EH (cell line): ENCODE measurements at places on chromosomes 4 and X.
A peak's percentile ranks its signal among the peaks of the same experiment; 100 is the strongest.

GRCh38 chr4:40721730-40722171, 28.0 kb upstream of the NSUN7 start:
- peak; percentile 11 for DNase-seq

DNA sequence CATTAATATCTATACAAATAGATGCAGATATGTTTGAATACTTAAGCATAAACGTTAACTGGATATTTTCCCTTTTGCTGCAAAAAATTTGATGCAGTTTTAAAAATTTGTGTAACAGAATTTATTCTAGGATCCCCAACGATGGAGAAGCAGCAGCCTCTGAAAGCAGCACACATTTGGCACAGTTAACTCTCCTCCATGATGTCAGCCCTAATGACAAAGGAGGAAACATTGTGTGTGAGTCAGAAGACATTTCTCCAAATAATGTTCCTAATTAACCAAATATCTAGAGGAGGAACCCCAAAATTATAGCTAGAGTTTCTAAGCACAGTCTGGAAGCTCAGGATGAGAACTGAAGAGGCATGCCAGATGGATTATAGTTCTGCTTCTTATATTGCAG, 281.9 kb upstream of the MAD2L1 start:
- DNase-seq = no peak

DNA sequence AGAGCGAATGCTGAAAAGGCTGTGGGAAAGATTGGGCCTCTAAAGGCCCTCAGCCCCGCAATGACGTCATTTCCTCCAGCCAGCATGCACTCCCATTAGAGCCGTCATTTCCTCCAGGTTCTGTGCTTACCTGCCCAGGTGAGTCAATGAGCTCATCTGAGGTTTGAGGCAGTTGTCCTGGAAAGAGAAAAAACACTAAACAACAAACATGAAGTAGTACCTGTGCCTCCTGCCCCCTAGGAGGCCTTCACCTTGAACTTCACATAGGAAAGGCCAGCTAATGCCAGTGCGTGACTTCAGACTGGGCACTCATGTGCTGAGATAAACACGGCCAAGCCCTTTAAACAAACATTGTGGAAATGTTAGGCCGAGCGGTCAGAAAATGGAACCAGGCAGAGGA, 55.9 kb downstream of the FHDC1 start:
- no peak for DNase-seq

GRCh38 chr4:80566203-80566872, 230.8 kb downstream of the CFAP299 start:
- peak; percentile 5 for DNase-seq

- DNase-seq = peak; percentile 46
Observed at GRCh38 chr4:20395160-20395773, 143.6 kb downstream of the SLIT2 start.

DNA sequence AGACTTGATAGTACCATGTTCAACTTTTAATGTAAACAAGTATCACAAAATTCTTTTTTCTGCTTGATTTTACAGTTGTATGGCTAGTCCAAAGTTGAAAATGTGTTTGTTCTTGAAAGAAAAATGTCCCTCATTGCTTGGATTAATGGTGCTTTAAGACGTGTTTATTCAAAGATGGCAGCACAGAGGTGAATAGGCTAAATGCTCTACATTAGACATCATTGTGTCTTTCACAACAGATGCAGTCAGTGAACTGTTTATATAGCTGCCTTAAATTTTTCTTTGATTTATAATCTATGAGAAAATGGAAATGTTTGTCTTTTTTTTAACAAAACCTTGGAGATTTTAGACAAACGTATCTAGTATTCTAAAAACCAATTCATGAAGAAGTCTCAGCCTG, 137.3 kb downstream of the BMPR1B start:
- no peak for DNase-seq

GRCh38 chr4:41456559-41457101, 81.3 kb upstream of the LIMCH1 start:
- no peak for DNase-seq

DNA sequence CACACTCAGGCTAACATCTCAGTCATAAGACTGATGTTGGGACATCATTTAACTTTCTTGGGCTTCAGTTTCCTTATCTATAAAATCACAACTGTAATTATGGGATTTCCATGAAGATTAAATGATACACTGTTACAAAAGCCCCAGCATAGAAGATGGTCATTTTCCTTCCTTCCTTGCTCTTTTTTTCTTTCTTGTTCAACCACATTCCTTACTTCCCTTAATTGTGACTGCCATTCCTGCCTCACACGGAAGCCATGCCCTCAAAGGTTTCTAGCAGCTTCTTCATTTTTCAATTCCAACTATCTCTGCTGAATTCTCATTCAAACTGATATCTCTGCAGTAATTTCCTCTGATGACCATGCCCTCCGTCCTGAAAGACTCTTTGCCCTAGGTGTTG, 311.8 kb downstream of the PPP3CA start:
- no peak for DNase-seq

GRCh38 chr4:52946855-52947254, 84.7 kb downstream of the RASL11B start:
- no peak for DNase-seq

DNA sequence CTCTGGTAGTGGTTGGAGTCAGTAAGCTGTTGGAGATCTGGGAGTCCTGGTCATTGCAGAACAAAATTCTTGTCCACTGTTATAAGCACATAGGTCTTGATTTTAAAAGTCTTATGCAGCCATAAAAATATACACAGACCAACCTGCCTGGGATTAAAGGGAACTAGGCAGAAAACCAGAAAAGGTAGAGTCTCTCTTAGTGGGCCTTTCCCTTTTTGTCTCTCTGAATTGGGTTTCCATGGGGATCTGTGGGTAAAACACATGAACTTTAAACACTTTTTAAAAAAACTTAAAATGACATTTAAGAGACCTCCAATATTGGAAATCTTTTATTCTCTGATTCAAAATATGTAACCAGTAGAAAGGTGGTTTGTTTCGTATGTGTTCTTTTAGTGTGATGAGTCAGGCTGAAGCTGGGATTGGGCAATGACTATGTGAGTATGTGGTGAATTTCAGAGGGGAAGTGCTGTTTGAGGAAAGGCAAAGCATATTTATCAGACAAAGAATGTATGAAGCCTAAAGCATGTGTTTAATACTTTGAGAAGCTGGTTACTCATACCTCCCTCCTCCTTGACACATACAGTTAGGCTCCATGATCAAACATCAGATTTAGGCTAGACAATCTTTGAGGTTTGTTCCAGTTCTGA, 29.6 kb downstream of the SLC16A2 start:
- DNase-seq = peak; percentile 92

DNA sequence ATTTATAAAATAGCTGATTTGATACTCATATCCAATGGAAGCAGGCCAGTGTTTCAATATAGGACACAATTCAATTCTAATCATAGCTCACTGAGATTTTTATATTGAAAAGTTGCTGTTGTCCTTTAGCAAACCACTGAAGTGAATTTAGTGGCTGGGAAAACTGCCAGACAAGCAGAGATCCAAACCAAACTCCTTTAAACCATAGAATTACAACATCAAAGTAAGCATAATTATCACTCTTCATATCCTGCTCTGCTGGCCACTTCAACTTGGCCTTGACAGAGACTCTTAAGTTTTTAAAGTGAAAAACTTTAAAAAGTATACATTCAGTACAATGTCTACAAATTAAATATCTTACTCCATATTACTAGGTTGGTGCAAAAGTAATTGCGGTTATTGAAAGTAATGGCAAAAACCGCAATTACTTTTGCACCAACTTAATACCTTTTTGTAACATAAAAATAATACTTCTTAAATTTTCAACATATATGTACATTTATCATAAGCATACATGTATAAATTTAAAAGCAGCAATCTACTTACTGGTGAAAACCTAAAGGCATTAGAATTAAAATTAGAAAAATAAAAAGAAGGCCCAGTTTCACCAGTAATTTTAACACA, 433.0 kb downstream of the PCDH10 start:
- peak; percentile 38 for DNase-seq

DNA sequence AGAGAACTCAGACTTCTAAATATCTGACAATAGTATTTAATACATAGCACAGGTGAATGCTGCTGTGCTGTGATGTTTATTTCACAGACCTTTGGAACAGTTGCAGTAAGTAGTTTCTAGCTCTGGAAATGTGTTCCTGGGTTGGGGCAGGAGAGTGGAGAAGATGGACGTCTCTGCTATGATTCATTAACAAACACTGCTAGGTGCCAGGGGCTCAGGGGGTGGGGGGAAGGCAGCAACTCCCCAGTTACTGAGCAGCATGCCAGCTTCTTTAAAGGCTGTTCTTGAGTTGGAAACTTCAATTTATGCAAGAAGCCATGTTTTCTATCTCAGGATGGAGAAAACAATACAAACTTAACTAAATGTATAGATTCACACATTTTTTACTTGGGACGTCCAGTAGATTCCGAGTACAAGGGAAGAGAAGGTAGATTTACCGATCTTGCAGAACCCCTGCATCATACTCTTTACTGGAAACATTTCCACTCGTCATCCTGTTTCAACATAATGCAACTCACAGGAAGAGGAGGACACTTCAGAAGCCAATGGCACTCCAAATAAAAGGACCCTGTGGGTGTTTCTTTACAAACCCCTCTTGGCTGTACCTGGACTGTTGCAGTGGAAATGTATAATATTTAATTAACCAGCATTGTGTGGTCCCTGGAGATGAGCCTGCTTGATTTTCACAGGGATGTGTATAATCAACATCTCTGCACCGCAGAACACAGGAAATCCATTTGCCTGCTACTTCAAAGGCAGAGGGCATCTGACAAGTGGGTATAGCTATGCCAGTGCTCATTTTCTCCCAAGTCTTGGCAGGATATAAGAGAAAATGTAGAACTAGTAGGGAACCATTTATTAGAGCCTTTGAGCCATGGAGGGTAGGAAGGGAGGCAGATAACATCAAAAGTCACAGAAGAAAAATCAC, 171.4 kb downstream of the SH3KBP1 start:
- no peak for DNase-seq

DNA sequence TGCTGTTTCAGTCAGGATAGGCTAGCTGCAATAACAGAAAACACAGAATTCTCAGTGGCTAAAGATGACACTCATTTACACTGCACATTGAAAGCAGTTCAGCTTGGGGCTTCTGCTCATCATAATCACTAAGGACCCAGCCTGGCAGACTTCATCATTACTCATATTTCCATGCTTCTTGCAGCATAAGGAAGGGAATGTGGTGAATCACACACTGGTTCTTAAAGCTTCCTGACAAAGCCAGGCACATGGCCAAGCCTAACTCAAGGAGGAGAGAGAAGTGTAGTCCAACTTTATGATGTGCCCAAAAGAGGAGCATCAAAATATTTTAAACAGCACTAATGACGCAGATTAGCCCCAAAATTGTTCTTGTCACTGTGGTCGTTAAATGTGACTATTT, 186.5 kb downstream of the BANK1 start:
- DNase-seq = peak; percentile 99

- DNase-seq = no peak
Observed at GRCh38 chr4:5629542-5629941, 78.8 kb downstream of the EVC2 start.

GRCh38 chrX:71622032-71622575, 3.8 kb upstream of the CXCR3 start:
- no peak for DNase-seq

DNA sequence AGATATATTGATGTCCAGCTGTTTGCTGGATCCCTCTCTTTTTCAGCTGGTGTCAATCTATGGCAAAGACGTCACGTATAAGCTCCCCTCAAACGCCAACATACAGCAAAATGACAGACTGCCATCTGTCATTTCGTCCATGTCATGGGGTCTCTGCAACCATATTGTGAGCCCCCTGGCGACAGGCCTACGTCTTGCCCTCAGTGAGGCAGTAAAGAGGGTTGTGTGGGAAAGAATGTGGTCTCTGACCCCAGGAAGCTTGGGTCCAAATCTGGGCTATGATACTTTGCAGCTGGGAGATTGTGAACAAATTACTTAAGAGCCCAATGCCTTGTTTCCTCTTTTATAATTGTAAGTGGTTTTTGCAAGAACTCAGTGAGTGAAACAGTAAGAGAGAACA, 7.4 kb downstream of the SUPT20HL2 start:
- no peak for DNase-seq

DNA sequence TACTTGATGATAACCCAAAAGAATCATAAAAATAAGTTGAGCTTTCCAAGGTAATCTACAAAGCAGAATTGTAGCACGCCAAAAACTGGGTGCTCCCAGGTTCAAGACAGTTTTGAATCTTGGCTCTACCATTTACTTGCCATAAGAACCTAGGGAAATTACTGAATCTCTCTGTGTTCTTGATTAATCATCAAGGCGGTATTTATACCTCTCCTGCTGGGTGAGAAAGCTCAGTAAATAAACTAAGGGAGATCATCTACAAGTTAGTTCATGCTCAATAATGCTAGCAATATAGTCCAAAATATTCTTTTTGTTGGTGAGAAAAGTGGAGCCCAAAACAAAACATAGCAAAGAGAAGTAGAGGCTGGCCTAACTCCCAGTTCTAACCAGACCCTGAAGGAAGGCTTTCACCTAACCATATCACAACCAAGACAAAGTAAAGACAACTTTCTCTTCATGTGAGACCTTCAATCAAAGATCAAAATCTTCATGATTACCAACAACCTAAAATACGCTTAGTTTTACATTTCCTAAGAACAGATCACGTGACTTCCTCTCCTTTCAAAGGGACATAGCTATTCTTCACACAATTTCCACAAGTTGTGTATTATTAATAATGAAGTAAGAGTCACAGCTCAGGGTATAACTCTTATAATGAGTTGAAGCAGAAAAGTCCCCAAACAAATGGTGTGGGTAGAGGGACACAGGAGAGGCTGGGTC, 34.4 kb downstream of the TNIP3 start:
- no peak for DNase-seq

DNA sequence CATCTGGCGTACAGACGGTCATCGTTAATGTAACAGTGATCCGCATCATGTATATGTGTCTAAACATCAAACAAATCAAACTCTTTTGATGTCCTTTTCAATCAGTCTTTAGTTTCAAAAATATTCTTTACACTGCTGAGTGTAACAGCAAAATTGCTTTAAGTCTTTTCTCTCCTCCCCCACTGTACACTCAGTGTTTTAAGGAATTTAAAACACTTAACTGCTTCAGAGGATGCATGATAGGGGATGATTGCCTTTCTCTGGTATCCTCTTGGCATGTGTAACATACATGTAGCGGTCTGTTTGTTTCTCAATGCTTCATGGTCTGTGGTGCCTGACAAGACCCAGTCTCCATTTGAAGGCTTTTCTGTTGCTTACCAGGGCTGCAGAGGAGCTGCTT, 41.6 kb downstream of the LIMCH1 start:
- peak; percentile 58 for DNase-seq

GRCh38 chrX:139198936-139199335, 331.6 kb upstream of the F9 start:
- DNase-seq = no peak

- peak; percentile 55 for DNase-seq
Observed at GRCh38 chrX:40543661-40544328, 37.0 kb upstream of the ATP6AP2 start.
